ENCODE measurements at places on chromosomes 5 and 9.

DNA sequence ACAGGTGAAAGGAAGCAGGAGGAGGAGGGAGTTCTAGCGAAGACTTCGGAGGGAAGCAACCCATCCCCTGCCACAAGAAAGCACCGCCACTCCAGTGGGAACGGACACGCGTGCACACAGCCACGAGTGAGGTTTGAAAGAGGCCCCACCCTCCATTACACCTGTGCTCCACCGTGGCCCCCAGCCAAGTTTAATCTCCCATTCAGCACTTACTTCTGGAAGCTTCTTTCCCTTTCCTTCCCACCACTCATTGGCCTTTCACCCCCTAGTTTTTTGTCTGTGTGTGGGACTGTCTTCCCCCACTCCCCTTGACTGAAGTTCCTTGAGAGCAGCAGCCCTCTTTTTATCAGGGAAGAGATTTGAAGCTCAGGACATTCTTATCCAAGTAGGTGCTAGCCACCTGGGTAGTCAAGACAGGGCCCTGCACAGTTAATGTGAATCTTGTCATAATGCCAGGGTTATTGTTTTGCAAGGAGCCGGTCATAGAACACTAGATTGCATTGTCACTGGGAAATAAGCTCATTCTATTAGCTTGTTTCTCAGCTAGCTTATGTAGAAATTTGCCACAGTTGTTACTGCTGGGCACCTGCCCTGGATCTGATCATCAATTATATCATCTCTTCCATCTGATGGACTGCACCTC is 256.0 kb downstream of the DOCK8 start:
- no peak for DNase-seq

DNA sequence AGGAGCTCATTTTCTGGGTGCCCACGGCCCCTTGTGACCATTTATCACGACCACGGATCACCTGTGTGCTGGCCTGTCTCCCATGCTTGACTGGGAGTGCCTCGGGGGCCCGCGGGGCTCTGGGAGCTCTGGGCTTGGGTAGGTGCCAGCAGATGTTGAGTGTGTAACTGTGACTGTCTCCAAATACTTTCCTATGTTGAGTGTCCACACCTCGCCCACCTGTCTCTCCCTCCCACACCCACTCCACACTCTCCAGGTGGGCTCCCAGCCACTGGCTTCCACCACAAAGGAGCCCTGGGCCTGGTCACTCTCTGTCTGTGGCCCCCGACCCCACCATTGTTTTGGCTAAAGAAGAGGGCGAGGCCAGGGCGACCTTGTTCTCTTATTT is 196.4 kb downstream of the CDK5RAP2 start:
- DNase-seq = no peak

- DNase-seq = no peak
Measured at GRCh38 chr9:77679088-77679487, 31.0 kb upstream of the GNA14 start.

- DNase-seq = no peak
Measured at GRCh38 chr9:84827216-84827765, 157.8 kb downstream of the NTRK2 start.

DNA sequence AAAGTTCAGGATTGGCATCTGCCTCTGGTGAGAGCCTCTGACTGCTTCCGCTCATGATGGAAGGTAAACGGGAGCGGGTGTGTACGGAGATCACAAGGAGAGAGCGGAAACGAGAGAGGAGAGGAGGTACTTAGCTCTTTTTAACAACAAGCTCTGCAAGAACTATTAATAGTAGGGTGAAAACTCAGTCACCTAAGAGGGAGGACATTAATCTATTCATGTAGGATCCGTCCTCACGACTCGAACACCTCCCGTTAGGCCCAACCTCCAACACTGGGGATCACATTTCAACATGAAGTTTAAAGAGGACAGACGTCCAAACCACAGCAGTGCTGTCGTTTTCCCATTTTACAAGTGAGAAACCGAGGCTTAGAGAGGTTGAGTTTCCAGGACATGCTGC is 173.7 kb downstream of the SLC28A3 start:
- DNase-seq = no peak

DNA sequence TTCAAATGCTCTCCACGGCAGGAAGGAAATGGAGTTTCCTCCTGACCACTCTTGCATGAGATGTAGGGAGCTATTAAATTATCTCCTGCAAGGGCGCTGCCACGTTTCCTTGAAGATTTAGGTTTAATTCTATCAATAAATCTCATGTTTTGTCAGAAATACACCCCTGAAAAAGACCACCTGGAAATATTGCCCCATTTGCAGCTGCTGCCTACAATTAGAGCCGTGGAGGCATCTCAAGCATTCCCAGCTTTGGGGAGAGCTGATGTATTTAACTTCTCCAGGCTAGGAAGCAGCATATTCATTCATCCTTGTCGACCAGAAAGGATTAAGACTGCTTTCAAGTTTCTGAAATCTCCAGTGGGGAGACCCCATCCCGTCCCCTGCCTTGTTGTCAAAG is 40.5 kb downstream of the CCNJL start:
- DNase-seq = no peak

DNA sequence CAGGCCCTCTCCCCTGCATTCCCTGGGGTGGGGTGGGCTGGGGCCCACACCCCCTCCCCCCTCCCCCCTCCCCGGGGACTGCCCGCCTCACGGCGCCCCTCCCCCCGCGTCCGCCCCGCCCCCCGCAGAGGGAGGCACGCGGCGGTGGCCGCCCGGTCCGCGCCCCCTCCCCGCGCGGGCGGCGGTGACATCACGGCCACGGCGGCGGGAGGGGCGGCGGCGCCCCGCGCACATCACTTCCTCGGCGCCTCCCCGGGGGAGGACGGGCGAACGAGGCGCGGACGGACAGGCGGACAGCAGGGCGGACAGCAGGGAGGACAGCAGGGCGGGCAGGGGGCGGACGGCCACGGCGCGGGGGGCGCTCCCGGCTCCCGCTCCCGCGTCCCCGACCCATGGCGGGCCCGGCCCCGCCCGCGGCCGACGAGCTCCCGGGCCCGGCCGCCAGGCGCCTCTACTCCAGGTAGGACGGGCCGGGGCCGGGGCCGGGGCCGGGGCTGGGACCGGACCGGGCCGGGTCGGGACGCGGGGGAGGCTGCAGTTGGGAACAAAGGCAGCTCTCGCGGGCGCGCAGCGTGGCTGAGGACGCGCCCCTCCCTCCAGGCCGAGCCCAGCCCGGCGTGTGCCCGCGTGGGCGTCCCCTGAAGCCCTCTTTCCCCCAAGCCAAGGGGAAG is at the start of gene GPSM1:
TSS of gene GPSM1 (plus strand) at position 236 of the 671 bp plus-strand sequence. CDS start at position 393, 157 bp downstream.
- no peak for DNase-seq

DNA sequence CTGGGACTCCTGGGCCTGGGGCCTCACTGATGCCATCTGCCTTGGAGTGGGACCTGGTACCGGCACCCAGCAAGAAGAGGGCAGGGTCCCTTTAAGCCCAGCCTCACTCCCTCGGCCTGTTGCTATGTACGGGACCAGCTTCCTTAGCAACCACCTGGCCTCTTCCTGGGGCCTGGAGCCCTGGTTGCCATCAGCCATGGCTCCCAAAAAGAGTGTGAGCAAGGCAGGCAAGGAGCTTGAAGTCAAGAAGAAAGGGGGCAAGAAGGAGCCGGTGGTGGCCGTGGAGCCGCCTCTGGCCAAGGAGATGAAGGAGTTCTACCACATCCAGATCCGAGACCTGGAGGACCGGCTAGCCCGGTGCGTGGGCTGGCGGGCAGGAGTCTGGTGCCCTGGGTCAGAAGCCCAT is at the start of gene CFAP157:
TSS of gene CFAP157 (plus strand) at position 153 of the 406 bp plus-strand sequence. CDS start at position 197, 44 bp downstream.
- no peak for DNase-seq

DNA sequence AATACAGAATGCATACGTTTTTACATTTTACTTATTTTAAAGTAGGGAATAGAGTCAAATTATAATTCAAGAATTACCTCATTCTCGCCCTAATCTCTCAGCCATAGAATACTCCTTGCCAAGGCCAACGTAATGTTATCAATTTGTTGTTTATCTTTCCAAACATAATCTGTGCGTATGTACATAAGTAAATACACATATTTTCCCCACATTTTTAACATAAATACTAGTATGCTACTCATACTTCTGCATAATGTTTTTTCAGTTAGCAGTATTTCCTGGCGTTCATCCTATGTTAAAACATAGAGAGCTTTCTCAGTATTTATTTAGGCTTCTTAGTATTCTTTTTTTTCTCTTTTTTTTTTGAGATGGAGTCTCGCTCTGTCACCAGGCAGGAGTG is 28.8 kb downstream of the RBM27 start:
- no peak for DNase-seq

GRCh38 chr5:143014017-143014651 is 244.0 kb downstream of the ARHGAP26 start:
- DNase-seq = no peak

- no peak for DNase-seq
Measured at GRCh38 chr5:95822043-95822541, 434 bp downstream of the GLRX start.

DNA sequence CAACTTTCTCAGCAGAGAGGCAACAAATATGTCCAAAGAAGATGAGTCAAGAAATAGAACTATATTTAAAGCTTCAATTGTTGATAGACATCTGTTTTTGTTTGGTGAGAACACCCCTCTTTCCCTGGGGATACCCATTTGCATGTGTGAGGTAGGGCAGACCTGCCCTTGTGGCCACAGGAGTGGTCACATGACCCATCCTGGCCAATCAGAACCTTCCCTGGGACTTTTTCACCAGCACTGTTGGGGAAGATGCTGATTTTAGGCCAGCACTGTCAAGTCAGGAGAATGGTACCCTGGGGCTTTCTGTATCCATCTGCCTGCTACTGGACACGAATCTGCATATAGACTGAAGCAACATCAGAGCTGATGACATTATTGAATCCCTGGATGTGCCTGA is 211.2 kb downstream of the CDK5RAP2 start:
- DNase-seq = no peak

GRCh38 chr5:154478224-154478565 is at the start of gene HAND1:
TSS of gene HAND1 (minus strand) at chr5:154478227. CDS start at chr5:154478008, 219 bp downstream.
- DNase-seq = no peak

- DNase-seq = no peak
Measured at GRCh38 chr5:124824637-124825158, 78.3 kb upstream of the ZNF608 start.

DNA sequence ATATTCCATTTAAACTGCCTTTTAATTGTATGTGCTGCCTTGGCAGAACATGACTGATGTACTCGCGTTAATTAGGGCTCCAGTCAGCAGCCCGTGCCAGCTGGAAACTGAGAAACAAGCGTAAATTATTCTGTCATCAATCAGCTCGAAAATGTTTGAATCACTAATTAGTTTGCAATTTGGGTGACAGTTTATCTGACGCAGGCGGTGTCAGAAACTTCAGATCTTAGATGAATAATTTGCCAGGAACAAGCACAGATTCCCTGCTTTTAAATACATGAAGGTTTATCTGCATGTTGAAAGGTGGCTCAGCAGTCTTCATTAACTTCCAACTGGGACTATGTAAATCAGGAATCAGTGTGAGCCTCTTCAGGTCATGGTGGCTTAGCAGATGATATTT is 176.0 kb upstream of the TLE4 start:
- no peak for DNase-seq

DNA sequence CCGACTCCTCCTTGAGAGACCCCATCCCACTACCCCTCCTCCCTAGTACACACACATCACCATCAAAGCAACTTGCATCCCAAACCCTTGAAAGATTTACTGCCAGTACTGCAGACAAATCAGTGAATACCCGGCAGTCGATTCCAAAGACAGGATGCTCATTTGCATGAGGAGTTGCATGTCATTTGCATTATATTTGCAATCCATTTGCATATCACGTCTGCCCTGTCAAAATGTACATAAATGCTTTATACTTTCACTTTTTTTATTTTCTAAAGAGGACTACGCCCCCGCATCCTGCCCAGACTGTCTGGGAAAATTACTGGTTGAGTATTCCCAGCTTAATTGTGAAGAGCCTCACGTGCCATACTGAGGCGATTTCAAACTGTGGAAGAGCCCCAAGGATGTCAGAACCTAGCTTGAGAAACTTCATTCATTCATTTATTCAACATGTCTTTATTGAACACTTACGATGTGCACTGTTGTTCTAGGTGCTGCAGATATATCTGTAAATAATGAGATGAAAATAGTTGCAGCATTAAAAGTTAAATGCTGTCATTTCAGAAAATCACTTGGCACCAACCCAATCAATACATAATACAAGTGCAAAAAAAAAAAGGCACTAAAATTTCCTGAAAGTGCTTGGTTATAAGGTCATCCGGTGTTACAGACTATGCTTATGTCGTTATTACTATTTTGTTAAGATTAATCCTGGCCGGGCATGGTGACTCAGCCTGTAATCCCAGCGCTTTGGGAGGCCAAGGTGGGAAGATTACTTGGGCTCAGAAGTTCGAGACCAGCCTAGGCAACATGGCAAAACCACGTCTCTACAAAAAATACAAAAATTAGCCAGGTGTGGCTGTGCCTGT is 17.2 kb upstream of the SIL1 start:
- DNase-seq = no peak

GRCh38 chr5:74685979-74686631 is 1.1 kb downstream of the HEXB start:
- DNase-seq = no peak

GRCh38 chr5:54159893-54160195 is 150.5 kb downstream of the ARL15 start:
- no peak for DNase-seq

- DNase-seq = no peak
Measured at GRCh38 chr5:464843-465590, 22.0 kb downstream of the EXOC3 start.

- no peak for DNase-seq
Measured at GRCh38 chr9:2638871-2639673, 17.5 kb downstream of the VLDLR start.

DNA sequence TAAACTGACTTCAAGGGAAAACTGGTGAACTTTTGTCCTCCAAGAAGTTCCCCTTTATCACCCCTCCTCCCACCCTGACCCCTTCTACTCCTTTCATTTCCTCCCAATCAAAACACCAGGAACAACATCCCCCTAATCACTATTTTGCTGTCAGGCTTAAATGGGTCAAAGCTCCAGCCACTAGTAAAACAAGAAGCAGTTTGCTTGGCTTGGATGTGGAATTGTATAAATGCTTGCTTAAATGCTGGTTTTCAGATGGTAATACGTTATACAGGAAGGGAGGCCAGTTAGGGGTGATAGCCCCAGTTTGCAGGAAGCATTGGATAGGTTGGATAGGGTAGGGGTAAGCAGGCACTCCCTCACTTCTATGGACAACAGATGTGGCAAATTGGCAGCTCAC is 473.6 kb downstream of the AGTPBP1 start:
- DNase-seq = no peak

GRCh38 chr5:111392181-111392580 is 120.2 kb downstream of the STARD4 start:
- no peak for DNase-seq

GRCh38 chr9:130766021-130766926 is 68.8 kb upstream of the ABL1 start:
- DNase-seq = no peak

DNA sequence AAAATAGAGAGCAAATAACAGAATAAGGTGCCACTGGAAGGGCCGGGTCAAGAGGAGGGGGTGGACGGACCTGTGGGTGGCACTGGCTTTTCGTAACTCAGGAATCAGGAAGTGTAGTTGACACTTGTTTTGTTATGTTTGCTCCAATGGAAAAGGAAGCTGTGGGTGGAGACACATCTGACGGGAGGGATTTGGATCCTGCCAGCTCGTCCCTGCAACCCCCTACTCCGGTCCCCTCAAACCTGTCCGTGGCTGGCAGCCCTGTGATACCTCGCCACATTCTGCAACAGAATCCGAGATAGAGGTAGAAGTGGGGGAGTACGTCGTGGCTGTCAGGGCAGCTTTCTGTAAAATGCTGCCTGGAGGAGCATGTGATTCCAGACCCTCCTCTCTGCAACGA is 104.2 kb upstream of the IER5L start:
- DNase-seq = no peak

GRCh38 chr5:375921-376798 is 54.6 kb downstream of the AHRR start:
- DNase-seq = no peak
